ENCODE measurements at places on chromosomes 5 and 9.

DNA sequence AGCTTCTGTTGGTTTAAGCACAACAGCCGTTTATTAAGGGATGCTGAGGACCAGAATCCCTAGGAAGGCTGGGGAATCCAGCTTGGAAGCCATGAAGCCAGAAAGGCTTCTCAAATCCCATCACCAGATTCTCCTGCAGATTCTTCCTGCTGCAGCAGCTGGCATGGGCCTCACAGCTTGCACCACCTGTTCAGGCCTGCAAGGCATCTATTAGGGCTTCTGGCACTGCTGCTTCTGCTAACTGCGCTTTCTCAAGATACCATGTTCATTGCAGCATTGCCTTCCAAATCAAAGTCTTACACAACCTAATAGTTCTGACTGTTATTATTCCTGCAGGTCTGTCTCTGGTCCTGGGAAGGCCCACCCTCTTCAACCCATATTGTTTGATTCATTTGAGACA, 51.2 kb upstream of the ZNF366 start:
- no peak for DNase-seq

- no peak for DNase-seq
These were observed 34.7 kb upstream of the SLC22A5 start for GRCh38 chr5:132334812-132335211.

DNA sequence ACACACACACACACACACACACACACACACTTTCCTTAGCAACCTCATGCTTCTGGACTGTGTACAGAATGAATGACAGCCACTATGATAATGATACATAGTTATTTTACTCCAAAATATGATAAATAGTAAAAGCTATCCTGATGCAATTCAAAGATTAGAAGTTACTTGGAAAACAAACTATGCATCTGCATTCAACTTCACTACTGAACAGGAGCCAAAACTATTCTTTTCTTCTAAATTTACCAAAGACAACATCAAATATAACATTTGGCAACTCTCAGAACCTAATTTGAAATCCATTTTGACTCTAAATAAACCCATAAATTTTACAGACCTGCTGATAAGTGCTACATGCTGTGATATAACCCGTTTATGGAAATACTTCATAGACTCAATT, 33.3 kb downstream of the GLIS3 start:
- DNase-seq = no peak

DNA sequence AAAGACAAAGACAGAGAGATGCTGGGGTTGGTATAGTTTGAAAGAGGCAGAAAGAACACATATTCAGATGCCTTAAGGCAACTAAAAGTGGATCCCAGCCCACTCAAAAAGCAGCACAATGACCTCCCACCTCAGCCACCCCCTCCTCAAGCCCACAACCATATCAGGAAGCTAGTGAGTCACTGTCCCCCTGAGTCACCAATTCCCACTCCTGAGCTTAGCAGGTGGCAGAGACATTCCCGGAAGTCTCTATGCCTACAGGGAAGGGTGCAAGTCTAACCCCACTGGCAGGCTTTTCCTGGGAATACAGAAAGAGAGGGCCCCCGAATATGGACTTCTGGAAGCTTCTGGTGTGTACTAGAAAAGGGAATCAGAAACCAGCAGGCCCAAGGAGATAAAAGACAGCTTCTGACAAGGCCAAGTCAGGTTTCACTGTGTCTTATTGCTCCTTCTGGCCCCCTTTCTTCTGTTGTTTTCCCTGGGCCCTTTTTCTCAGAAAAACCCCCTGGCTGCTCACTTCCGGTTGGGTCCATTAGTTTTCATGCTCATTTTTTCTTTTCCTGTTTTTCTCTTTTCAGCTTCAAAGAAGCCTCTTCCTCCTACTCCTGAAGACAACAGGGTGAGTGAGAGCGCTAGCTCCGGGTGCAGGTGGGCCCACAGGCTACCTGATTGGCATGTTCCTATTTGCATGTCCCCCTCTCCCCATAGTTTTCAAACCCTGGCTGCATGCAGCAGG, 36.8 kb downstream of the ITK start:
- no peak for DNase-seq

GRCh38 chr9:90198956-90199355, 443.7 kb downstream of the DIRAS2 start:
- DNase-seq = no peak

DNA sequence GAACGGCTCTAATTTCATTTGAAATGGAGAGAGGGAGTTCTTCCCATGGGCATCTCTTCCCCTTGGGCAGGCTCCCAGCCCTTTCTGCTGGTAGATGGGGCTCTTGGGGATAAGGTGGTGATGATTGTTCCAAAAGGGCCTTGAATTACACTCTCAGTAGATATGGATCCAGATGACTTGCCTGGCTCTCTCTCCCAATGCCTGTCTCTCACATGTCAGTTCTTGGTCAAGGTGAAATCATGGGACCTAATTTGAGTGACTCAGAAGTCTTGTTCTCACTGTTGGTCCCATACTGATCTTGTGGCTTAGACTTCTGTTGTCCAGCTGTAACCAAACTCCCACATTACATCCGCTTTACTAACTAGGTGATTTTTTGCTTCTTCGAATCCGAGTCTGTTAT, 317.0 kb upstream of the RFX3 start:
- no peak for DNase-seq

DNA sequence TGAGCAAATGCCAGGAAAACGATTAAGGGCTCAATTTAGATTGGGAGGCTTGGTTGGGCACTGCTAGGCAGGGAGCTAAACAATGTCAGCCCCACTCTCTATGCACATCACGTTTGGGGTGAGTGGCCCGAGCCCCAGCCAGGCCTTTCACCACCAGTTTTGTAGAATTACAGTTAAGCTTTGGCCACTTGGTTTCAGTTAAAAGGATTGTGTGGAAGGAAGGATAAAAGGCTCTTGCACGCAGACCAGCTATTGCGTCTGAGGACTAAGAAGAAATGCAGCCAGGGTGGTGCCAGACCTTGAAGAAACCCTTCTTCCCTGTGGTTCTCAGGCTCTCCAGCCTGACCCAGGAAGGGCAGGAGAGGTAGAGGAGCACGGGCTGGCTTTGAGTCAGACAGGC, 125.3 kb upstream of the SLC44A1 start:
- no peak for DNase-seq
